ENCODE measurements at places on chromosomes 12 and 14.
A peak's percentile ranks its signal among the peaks of the same experiment; 100 is the strongest.

DNA sequence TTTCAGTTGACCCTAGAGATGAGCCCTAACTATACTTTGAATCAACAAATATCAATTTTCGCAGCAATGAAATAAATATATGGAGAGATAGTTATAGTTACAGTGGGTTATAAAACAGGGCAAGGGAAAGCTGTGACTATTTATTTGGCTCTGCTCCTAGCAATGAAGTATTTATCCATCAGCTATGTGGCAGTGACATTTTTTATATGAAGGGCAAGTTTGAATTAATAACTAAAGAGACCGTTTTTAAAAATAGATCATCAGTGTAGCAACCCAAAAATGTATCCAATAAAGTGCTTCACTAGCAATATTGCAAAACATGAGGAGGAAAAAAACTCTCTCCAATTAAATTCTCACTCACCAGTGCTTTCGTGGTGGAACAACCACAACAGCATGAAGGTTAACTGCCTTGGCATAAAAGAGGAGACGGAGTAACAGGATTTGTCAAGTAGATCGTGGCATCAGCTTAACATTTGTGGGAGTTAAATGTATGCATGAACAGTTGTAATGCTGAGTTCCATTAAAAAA, 58.1 kb upstream of the NUDT4 start:
- no peak for DNase-seq

GRCh38 chr12:48414021-48414420, 58.3 kb upstream of the ANP32D start:
- DNase-seq, result no peak

GRCh38 chr14:99023371-99023770, 248.6 kb downstream of the BCL11B start:
- DNase-seq, result no peak

DNA sequence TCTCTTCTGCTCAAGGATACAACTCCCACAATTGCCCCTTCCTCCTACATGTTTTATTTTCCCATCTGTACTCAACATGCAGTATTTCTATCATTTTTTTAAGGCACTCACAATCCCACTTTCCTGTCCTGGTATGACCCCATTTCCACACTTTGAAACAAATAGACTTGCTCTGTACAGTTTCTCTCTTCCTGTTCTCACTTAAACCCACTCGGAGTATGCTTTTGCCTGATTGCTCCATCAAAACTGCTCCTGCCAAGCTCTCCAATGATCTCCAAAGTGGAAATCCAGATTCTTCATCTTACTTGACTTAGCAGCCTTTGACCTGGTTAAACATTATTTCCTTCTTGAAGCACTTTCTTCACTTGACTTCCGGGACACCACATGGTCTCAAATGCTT, 384.5 kb downstream of the SEC23A start:
- DNase-seq, result no peak

GRCh38 chr14:105086833-105087307, 21.6 kb upstream of the GPR132 start:
- DNase-seq, result peak; percentile 86

DNA sequence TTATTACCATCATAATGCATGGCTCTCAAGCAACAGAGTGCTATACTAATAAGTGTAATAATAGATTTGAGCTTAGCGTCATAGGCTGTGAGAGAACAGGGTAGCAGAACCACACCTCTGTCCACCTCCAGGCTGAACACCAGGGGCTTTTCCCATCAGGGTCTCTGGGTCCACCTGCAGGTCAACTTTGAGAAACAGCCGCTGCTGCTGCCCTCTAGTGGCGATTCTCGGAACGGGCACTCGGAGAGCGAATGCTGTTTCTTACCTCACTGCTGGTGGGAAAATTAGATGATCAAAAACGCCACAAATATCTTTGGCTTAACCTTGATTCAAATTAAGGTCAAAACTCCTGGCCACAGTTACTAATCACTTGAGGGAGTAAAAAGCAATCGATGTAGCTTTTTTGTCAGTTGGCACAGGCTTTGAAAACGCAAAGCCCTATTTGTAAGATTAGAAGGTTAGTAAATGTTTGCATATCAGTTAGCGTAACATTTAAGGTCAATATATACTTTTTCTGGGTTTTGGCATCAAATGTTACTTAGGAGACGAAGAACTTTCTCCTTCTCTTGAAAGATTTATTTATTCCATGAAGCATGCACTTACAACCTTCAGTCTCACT, 127.9 kb upstream of the TMEM132D start:
- DNase-seq, result peak; percentile 35

GRCh38 chr12:5985471-5985870, 40.4 kb upstream of the ANO2 start:
- DNase-seq, result no peak

DNA sequence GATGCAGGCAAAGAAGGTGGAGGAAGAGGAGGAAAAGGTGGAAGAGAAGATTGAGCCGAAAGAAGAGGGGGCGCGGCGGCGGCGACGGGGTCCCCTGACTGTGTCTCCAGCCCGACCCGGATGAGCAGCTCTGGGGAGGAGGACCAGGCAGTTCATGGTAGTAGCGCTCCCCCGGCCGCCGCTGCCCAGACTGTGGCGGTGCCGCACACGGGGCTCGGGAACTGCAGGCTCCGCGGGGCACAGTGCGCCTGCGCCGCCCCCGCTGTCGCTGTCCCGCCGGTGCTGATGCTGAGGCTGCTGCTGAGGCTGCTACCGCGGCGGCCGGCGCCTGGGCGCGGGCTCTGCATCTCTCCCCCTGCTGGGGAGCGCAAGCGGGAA, at the start of gene KCNH5:
TSS of gene KCNH5 (minus strand) at position 225 of the 378 bp plus-strand sequence. CDS start 272 bp downstream, outside the sequence.
- no peak for DNase-seq

GRCh38 chr12:132592282-132592970, 18.0 kb downstream of the LRCOL1 start:
- no peak for DNase-seq

DNA sequence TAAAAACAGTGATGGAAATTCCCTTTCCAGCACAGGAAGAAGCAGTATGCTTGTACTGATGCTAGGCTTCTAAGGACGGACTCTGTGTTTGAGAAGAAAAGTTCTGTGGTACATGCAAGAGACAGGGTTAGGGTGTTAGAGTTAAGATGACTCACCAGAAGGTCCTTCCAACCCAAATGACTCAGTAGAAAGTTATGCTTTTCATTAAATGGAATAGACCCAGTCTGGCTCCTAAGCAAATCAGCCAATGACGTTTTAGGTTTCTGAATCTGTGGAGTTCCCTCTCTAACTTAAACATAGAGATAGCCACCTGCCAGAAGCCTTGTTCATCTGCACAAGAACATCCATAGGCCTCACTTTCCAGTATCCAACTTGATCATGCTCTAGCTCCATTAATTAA, 5.7 kb downstream of the PTHLH start:
- DNase-seq, result no peak

DNA sequence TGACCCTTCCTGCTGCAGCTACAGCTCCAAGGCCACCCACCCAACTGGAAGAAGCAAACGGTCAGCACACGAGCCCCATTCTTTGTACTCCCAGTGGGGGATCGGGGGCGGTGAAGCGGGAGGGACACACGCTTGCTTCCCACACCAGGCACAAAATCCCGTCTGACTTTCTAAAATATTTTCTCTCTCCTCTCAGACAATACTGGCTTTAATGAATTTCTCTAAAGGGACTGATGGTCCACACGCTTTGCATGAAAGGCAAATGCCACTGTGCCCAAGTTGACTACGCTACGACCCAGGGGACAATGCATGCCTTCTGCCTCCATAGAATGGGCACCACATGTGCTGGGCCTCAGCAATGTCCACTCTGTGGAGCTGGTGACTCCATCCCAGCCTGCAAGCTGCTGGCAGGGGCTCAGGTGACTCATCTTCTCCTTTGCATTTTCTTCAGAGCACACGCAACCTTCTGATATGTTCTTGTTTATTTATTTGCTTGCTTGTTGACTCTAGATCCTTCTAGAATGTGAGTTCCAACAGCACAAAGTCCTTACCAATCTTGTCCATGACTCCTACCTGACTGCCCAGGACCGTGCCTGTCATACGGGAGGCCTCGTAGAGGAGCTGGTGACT, 15.6 kb downstream of the SYNE3 start:
- no peak for DNase-seq

GRCh38 chr14:104392396-104393198, 187.0 kb upstream of the C14orf180 start:
- no peak for DNase-seq

DNA sequence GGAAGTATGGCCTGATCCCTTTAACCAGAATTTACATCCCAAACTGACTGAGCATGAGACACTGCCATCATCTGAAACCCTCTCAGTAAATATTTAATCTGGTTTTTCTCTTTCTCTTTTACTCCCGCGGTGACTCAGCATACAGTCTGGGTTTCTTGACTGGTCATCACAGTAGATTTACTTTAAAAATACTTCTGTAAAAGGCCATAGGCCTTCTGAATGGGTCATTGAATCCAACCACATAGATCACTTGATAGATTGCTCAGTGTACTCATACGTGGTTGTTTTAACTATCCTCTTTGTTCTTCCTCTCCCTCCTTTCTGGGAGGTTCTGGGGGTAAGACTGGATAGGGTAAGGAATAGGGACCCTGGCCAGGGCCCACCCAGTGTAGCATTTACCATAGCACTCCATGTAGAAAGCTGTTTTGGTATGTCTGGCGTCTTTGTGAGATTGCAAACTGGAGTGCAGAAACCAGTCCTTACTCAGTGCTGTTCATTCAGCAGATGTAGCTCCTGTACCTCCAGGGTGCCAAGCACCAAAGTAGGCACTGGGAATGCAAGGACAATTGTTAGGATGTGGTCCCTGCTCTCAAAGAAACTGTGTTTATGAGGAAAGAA, 165.7 kb downstream of the SRGAP1 start:
- no peak for DNase-seq

DNA sequence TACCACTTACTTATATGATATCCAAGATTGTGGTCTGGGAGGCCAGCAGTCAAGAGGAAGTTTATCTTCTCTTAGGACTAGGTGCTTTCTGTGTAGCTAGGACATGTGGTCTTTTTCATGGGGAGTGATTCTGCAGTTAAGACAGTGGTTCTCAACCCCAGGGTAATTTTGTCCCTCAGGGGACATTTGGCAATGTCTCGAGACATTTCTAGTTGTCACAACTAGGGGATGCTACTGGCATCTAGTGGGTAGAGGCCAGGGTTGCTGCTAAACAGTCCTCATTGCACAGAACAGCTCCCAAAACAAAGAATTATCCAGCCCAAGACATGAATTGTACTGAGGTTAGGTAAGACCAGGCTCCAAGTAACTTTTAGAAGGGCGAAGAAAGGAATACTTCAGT, 20.0 kb downstream of the AMDHD1 start:
- no peak for DNase-seq

GRCh38 chr12:14999695-15000365, 27.0 kb downstream of the PDE6H start:
- no peak for DNase-seq

DNA sequence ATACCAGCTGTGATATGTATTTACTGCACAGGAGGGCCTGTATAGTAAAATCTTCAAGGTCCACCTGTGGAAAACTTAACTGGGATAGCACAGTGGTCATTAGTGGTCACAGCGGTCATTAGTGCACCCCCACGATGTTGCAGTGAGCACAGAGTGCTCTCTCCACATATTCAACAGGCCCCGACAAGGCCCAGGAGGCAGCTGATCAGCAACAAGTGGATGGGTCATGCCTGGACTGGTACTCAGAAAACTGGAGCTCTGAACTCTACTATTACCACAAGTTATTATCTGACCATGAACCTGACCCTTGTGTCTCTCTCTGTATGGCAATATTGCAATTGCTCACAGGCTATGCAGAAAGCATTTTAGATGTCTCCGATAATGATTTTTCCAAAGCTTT, 129.5 kb downstream of the SLC35F4 start:
- DNase-seq, result no peak

GRCh38 chr14:68666899-68667298, 126.0 kb downstream of the ZFP36L1 start:
- DNase-seq, result no peak

- no peak for DNase-seq
Observed at GRCh38 chr12:25759752-25760151, 198.7 kb upstream of the RASSF8 start.

- DNase-seq, result no peak
Observed at GRCh38 chr12:28242496-28243309, 52.4 kb downstream of the CCDC91 start.

GRCh38 chr12:105451211-105451610, 120.7 kb downstream of the C12orf75 start:
- no peak for DNase-seq

DNA sequence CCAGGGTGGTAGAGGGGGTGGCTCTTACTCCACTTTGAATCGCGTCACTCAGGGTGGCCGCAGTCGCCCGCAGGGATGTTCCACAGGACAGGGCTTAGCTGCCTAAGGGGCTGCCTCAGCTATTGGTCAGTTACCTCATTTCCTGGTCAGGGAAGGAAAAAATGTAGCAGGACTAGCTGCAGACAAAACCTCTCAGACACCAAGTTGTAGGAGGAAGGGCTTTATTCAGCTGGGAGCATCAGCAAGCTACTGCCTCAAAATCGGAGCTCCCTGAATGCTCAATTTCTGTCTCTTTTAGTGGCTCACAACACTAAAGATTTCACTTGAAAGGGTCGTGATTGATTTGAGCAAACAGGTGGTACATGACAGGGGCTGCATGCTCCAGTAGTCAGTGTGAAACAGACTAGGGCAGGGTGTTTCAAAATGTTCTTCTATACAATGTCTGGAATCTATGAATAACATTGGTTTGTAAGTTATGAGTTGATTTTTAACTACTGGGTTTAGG, 6.4 kb upstream of the CLEC6A start:
- no peak for DNase-seq

- DNase-seq, result no peak
Observed at GRCh38 chr12:6791931-6792520, 2.7 kb downstream of the CD4 start.

DNA sequence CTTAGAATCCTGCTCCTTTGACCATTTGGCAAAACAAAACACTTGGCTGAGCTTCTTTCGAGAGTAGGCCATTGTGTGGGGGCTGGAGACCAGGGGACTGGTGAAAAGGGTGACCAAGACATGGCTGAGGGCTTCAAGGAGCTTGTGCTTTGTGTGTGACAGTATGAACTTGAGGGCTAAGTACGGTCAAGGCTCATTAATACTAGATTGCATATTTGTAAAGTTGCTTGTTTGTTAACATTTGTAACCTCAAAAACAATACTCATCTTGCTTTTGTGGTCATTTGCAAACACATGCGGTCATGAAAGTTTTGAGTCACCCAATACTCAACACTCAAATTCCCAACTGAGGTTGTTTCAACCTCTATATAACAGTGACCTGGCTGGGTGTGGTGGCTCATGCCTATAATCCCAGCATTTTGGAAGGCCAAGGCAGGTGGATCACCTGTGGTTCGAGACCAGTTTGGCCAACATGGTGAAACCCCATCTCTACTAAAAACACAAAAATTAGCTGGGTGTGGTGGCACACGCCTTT, 42.5 kb downstream of the ZFYVE26 start:
- no peak for DNase-seq

All from CD4-positive, alpha-beta T cell treated with Interleukin-17A for 1 hour (primary cell).